ENCODE measurements at places on chromosomes 2 and 18.

- DNase-seq = no peak
Measured at GRCh38 chr2:37767959-37768925, 96.8 kb upstream of the CDC42EP3 start.

DNA sequence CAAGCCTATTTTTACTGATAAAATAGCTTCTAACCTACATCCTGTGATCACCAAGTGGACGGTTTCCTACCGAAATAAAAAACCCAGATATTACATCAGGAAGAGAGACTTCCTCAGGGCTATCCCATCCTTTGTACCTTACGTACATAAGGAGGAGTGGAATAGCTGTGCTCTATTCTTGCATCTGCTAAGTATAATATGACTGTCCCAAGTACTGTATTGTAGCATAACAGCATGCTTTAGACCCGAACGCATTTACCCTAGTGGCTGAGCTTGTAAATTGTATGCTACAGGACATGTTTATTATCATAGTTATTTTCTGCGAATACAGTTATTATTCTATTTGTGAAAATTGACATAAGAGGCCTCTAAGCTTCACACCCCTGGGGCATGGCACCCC is 302.4 kb downstream of the CLIP4 start:
- DNase-seq = no peak

DNA sequence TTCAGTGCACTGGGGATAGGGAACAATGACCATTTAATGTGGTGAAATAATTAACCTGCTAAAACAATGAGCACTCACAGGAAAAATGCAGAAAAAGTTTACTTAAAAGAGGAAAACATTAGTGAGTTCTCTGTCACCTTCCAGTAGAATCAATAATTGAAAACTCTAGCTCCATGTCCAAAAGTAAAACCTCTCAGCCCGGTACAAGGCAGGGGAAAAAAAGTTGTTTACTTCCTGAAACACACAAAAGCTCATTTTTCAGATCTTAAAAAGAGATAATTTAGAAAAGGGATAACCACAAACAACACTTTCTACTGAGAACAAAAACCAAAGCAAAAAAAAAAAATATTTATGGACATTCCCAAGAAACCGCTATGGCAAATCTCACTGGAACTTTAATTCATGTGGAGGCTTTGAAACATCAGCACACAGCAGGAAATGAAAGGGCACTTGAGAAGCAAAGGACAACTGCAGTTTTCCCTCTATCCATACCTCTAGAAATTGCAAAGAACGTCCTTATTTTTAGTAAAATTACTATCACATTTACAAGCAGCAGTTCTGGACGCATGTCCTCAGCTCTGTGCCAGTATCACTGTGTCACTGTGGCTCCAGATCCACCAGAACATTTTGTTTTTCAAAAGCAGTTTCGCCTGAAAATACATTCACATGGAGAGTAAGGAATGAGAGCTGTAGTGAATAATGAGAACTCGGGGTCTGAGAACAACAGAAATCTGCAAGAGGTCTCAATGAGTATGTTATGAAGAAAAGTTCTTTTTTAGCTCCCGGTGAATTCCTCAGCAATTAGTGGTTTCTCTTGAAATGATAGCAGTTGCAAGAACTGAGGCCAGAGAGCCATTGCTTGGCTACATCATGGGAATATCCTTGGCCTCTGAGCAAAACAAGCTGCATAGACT is 44.7 kb upstream of the DNAH7 start:
- DNase-seq = no peak

DNA sequence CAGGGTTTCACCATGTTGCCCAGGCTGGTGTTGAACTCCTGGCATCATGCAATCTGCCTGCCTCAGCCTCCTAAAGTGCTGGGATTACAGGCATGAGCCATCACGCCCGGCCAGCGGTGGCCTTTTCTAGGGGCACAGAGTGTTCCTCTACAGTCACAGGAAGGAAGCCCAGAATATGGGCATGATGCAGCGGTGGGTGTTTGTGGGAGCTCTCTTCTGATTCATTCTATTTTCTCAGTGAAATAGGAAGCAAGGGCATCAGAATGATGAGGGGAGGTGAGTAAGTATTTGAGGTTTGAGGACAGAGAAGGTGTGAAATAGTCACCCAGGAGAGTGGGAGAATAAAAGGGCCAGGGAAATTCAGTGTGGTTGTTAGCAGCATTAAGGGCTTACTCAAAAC is 70.3 kb upstream of the PSME4 start:
- DNase-seq = no peak

GRCh38 chr2:148613231-148614013 is 31.1 kb upstream of the EPC2 start:
- DNase-seq = no peak

GRCh38 chr2:214130114-214130513 is 280.7 kb upstream of the VWC2L start:
- no peak for DNase-seq

DNA sequence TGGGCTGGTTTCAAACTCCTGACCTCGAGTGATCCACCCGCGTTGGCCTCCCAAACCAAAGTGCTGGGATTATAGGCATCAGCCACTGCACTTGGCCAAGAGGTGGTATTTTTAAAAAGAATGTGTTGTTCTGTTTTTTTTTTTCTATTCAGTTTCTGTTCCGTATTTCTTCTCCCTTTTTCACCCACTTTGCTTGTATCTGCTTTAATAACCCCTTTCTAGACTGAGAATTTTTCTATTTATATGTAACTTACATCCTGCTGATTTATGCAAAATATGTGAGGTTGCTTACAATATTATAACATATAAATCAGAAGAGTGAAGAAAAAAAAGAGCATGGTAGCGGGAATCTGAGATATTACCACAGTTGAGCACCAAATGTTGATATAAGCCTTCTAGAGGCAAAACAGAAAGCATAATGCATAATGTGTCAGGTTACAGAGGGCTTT is 17.2 kb upstream of the LYPD6B start:
- no peak for DNase-seq

DNA sequence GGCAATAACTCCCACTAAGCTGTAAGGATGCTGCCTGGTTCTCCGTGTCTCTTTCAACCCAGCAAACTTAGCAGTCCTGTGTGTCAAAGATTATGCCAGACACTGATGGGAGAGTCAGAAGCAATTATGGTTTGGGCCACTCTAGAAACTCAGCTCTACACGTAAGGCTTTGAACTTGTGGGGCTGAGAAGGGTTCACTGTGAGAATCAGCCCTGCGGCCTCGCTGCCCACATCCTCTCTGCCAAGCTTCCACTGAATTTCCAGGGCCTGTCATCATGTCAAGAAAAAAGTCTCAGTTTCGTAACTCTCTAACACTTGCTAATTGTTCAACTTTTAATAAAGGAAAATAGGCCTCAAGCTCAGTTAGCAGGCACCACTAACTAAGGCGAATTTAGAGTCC is 308.8 kb upstream of the LYPD1 start:
- no peak for DNase-seq

DNA sequence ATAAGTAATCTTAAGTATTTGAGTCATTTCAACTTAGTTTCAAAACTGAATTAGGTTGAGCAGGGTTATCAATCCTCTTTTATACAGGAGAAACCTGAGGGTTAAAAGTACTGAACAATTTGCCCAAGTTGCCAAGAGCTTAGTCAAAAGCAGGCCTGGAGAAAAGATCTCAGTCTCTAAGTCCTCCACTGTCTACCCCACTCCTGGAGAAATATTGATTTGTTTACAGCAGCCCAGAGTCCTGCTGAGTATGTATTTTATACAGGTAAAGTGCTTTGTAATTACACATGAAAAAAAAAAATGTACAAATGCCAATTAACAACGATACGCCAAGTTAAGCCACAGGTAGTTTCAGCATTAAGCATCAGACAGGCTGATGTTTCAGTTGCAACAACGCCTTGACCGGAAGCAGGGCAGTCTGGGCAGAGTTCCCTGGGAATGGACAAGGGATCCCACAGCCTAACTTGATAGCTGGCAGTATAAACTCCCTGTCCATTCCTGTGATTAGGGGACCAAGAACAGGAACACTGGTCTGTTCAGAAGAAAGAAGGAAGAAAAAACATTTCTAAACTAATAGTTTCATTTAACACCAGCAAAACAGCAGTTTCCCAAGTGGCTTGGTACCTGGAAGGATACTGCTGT is 132.9 kb downstream of the MYO5B start:
- DNase-seq = no peak

- no peak for DNase-seq
Measured at GRCh38 chr2:229314117-229314516, 43.0 kb upstream of the PID1 start.

DNA sequence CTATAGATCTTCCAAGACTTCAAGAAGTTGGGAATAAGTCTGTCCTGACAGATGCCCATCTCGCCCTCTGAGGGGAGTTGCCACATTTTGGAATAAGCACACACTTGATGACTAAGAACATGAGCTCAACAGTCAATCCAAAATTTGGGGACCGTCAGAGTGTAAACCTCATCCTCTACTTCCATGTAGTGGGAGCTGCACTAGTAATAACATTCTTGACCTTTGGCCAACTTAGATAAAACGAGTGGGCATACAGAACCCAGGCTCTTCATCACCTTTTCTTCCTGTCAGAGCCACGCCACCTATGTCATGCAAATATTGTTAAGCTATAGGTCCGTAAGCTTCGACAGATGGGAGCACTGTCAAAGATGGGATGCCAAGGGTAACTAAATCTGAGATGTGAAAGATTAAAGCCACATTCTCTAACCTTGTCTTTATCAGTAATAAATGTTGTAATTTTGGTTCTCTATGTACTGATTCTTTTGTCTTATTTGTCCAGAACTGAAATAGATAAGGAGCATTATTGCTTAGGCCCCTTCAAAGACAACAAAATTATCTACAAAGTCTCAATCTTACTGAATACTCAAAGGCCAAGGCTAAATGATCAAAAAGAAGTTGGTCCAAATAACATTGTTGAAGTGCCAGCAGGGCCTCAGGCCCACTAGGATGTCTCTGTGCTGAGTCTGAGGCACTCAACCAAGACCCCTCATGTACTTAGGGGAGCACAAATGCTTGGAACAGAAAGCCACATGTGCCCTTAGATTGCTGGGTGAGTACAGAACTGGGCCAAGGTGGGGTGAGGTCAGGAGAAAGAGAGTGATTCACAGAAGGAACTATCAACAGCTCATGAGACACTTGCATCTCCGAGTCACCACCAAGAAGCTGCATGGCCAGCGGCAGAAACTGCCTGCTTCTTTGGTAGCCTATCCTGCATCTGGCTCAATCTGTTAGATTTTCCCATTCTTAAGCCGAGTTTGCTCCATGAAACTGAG is 15.0 kb downstream of the CDH2 start:
- no peak for DNase-seq

GRCh38 chr2:595831-596592 is 81.2 kb downstream of the TMEM18 start:
- no peak for DNase-seq

- no peak for DNase-seq
Measured at GRCh38 chr2:21406911-21407310, 283.1 kb downstream of the TDRD15 start.

DNA sequence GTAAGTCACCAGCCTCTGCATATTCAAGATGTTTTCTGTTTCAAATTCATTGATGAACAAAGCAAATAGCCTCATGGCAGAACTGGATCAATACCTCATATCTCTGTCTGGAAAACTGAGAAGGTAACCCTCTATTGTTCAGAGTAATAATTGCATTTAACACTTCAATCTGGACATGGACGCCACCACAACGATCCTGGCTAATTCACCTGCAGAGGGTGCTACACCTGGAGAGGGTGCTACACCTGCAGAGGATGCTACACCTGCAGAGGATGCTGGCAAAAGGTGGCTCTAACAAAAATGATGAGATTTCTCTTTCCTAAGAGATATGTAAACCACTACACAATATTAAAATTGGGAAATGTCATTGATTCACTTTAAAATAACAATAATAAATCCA is 183.1 kb upstream of the HNRNPA3 start:
- no peak for DNase-seq

GRCh38 chr2:224393157-224393872 is 8.6 kb downstream of the FAM124B start:
- no peak for DNase-seq

DNA sequence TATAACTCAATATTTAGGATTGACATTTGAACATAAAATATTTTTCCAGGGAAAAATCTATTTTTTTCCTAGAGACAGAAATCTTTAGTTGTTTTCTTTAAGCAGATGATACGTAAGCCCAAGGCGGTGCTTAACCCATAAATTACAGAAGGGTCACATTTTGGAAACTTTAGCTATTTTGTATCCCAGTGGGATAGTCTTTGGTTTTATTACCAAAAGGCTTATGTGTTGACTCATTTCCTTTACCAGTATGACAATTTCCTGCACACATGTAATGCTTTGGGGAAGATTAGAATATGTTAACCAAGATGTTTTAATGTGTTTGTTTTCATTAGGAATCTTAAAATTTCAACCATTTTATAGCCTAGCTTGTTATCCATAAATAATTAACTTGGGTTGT is 24.8 kb downstream of the DYNC1I2 start:
- DNase-seq = no peak

DNA sequence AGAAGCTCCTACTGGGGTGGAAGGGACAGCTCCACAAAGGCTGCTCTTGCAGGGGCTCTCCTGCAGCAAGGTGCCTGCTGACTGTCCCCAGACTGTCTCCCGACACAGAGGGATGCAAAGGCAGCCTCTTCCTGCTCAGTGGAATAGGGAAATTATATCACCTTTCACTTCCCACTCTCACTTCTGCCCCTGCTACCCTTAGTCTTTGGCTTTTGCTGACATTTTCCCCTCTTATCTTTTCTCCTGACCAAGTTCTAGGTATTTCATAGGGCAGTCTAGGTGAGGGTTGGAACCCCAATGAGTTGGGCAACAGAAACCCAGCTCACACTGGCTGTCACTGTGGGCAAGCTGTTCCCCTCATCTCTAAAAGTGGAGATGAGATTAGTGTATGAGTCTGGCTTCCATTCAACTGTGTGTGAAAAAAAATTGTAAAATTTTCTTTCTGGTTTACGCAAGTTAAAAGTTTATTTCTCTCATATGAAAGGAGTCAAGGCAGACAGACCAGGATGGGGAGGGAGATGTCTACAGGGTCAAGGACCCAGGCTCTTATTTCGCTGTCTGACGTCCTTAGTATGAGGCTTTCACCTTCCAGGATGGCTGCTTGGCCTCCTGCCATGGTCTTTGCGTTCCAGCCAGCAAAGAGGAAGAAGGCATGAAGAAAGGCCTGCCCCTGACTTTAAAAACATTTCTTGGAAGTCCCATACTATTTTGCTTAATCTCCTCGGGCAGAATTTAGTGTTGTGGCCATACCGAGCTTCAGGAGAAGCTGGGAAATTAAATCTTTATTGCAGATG is 7.5 kb upstream of the MOCOS start:
- DNase-seq = no peak

DNA sequence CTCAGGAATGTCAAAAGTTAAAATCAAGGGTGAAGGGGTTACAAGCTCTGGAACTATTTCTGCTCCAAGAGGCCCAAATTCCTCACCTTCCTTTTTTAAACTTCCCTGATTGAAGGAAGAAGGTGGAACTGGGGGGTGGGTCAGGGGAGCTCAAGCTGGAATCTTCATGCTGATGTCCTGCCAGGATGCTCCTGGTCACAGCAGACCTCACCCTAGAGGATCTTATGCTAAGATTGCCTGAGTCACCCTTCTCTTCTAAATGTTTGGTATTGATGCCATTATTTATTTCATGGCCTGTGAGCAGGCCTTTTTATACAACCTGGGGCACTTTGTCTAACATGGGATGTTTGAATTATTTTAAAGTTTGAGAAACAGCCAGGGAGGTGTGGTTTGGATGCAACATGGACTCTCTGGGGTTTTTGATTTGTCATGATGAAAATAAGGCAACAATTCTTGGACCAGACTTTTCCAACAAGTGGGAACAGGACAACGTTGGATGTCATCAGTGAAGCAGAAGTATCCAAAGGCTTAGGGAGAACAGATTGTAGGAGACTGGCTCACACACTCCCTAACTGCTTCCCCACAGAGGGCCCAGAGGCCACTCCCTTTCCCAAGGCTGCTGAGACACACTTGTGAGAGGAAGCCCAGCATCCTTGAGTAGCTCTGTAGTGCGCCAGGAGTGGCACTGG is 420.2 kb upstream of the MEX3C start:
- DNase-seq = no peak
